ENCODE measurements at places on chromosomes 3 and 15.

- DNase-seq: no peak
These were observed 117.5 kb downstream of the PDCD6IP start for GRCh38 chr3:33915796-33916546.

GRCh38 chr15:59798605-59798917 lies 109.4 kb upstream of the BNIP2 start:
- no peak for DNase-seq

GRCh38 chr3:51514210-51514609 lies 14.4 kb upstream of the DCAF1 start:
- no peak for DNase-seq

DNA sequence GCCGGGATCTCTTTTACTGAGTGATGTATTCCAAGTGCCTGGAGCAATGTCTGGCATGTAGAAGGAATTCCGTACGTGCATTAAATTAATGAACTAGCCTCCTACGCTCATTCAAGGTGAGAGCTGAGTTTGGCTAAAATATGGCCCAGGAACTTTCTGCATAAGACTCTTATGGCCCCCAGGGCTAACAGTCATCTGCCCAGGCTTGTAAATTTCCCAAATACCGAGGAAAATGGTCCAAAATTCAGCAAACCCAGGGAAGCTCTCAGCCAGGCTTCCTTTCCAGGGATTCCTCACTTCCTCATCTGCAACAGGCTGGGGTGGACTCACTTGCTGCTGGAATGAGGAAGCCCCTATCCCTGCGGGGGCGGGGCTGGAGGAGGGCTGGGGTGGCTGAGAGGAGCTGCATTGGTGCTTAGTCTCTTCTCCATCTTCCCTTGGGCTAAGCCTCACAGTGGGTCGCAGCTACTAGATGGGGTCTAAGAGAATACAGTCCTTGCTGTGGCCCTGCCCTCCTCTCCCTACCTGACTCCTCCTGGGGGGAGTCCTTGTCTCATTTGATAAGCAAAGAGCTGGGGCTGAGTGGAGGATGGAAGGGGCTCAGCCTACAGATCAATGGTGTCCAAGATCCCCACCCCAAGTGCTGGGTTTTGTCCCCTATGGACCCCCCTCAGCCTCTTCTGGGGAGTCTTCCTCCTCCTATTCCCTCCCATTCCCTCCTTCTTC lies 28.5 kb upstream of the APOD start:
- DNase-seq: no peak

Data from GM12878 (cell line).